ENCODE measurements at places on chromosomes 13 and 19.

DNA sequence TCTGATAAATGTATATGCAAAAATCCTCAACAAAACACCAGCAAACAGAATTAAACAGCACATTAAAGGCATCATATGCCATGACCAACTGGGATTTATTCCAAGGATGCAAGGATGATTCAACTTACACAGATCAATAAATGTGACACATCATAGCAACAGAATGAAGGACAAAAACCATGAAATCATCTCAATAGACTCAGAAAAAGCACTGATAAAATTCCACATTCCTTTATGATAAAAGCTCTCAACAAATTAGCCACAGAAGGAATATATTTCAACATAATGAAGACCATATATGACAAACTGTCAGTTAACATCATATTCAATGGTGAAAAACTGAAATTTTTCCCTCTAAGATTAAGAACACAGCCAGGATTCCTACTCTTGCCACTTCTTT, 691.6 kb downstream of the DIAPH3 start:
- no peaks in the 10 kb centered on the region for H3K36me3 ChIP-seq
- no peak overlapping the region for H3K4me3 ChIP-seq
- H3K4me1 ChIP-seq = no peaks in the 10 kb centered on the region
- no peak for DNase-seq
- H3K27ac ChIP-seq = no peak overlapping the region

DNA sequence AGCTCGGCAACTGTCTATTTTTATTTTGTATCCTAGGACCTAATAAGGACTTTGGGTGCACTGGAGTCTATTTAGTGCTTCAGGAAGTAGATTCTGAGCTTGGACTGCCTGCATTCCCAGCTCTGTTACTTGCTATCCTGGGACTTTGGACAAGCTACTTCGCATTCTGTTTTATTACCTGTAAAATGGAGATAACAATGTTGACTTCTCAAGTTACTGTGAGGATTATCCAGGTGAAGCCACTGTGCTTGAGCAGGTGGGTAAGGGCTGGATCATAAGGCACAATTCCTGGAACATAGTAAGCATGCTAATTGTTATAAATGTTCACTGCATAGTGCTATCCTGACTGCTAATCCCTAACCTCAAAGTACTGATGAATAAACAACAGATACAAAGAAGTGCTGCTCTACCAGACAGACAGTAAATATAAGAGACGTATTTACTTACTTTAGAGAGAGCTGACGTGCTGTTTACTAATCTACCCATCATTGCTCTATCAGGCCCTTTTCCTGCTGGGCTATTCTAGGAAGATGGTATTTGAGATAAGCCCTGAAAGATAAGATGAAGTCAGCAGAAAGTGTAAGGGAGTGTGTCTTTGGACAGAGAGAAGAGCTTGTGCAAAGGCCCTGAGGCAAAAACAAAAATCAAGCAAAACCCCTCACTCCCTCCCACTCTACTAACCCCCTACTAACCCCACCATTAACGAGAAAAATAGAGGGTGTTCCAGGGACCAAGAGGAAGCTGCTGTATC, 50.8 kb upstream of the FLT1 start:
- no peak for DNase-seq
- no peak overlapping the region for H3K4me3 ChIP-seq
- H3K27me3 ChIP-seq = no peaks in the 10 kb centered on the region
- H3K4me1 ChIP-seq = no peaks in the 10 kb centered on the region

DNA sequence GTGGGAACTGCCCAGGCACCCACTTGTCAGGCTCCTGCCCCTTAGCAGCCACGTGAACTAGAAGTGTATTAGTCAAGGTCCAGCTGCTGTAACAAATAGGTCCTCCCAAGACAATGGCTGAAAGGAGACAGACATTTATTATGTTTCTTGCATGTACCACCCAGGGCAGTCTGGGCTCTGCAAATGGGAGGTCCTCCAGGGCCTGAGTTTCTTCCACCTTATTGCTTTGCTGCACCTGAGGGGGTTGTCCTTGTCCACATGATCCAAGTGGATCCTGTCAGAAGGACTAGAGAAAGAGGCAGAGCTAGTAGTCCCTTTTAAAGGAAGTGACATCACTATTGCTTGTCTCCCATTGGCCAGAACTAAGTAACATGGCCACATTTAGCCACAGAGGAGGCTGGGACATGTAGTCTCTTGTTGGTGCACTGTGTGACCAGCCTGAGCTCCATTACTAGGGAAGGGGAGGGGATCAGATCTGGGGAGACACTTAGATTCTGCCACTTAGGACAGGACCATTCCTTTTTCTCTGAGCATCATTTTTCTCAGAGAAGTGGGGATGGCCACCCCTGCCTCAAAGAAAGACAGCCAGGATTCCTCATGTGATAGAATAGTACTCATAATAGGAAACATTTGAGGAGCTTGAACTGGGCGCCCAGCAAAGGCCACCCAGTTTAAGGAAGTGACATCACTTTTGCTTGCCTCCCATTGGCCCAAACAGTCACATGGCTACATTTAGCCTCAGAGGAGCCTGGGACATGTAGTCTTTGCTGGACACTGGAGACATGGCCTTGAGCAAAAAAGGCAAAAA, 15.1 kb downstream of the CC2D1A start:
- H3K27me3 ChIP-seq = no peaks in the 10 kb centered on the region
- DNase-seq = peak; percentile 47
- H3K27ac ChIP-seq = 0 out of 2 replicates have a peak overlapping the region, but pooled peaks have one; percentile 12
- H3K4me3 ChIP-seq = no peak overlapping the region
- no peaks in the 10 kb centered on the region for H3K4me1 ChIP-seq

DNA sequence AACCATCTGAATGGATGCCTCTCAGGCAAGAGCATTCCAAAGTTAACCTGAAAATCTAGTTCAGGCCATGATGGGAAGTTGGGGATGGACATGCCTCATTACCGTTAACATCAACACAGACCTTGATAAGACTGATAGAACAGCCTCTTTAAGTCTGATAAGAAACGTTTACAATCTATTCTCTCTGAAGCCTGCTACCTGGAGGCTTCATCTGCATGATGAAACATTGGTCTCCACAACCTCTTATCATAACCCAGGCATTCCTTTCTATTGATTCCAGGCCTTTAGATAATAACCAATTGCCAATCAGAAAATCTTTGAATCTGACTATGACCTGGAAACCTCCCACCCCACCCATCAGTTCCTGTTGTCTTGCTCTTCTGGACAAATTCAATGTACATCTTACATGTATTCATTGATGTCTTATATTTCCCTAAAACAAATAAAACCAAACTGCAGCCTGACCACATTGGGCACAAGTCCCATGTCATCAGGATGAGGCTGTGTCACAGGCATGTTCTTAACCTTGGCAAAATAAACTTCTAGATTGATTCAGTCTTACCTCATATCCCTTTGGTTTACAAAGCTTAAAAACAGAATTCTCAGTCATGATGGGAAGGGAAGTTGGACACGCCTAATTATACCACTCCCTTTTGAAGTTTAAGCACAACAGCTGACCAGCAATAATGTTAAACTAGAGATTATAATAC, 843.8 kb upstream of the SPRY2 start:
- H3K36me3 ChIP-seq = no peaks in the 10 kb centered on the region
- H3K27me3 ChIP-seq = no peaks in the 10 kb centered on the region

DNA sequence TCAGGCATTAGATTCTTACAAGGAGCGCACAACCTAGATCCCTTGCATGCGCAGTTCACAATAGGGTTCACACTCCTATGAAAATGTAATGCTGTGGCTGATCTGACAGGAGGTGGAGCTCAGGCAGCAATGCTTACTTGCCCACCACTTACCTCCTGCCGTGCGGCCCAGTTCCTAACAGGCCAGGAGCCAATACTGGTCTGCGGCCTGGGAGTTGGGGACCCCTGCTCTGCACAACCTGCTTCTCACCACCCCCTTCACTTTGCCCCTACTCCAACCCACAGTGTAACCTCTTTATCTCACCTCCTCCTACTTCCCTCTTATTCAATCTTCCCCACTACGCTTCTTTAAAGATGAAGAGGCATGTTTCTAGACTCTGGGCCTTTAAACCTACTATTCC, 240.2 kb downstream of the RGCC start:
- no peak overlapping the region for H3K27ac ChIP-seq
- H3K4me1 ChIP-seq = no peaks in the 10 kb centered on the region
